Stimulated activated CD8-positive, alpha-beta memory T cell treated with anti-CD3 and anti-CD28 coated beads, Interleukin-4, amount 100 ng/mL, for 1 hour (primary cell): ENCODE measurements at places on chromosomes 12 and 14.

- no peak for DNase-seq
Observed at GRCh38 chr12:2194060-2194459, 141.3 kb downstream of the CACNA1C start.

- no peak for DNase-seq
Observed at GRCh38 chr12:120121766-120122293, 5.3 kb upstream of the RAB35 start.

- no peak for DNase-seq
Observed at GRCh38 chr14:27015065-27015464, 417.2 kb upstream of the NOVA1 start.

DNA sequence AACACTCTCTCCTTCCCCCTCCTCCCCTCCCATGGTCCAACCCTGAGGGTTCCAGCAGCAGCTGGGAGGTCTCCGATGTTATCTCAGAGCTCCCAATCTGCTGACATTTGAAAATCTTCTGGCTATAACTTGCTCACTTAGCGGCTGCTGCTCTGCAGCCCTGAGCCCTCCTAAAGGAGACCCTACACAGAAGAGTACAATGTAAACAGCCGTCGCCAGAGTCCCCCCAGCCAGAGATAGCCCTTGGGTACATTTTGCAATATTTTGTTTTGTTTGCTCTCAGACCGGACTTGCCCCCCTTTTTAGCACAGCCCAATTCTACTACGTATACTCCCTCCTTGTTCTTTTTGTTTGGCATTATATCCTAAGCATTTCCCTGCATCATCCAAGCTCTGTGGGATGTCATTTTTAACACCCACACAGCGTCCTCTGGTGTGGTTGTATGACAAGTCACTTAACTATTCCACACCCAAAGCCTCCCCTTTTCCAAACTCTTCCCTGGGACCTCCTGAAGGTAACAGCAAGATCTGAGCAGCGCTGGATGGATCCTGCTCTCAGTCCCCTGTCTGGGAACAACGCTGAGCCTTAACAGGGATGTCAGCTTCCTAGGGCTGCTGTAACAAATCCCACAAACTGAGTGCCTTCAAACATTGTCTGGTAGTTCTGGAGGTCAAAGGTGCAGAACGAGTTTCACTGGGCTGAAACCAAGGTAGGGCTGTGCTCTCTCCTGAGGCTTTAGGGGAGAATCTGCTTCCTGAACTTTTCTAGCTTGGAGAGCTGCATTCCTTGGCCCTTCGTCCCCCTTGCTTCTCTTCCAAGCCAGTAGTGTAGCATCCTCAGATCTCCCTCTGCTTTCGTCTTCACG lies 25.3 kb upstream of the TCL1B start:
- no peak for DNase-seq

DNA sequence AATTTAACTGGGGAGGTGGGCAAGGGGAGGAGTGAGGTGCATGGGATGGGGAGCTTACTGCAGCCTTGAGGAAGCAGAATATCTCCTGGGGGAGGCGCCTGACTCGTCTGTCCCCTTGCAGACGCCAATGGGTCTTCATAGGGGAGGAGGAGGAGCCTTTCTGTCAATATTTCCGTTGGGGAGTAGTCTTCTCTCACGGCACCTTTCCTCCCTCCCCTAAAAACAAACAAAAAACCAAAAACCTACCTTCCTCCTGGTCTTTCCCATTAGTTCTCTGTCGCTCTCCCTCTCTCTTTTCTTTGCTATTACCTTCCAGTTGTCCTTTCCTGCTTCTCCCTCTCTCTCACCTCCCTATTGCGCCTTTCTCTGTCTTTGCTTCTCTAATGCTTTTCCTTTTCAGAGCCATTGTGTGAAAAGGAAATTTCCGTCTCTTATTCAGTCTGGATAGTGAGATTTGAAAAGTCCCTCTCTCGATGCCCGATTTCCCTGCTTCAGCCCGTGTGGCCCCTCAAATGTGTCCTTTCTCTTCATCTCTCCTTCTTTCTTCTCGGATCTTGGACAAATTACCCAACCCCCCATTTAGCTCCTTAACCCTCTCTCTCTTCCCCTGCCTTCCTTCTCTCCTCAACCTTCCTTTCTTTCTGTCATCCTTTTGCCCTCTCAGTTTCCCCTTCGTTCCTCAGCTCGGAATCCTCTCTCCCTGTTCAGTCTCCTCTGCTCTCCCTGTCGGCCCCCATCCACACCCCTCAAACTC lies 5.9 kb downstream of the GPR84 start:
- DNase-seq = no peak
